ENCODE measurements at places on chromosomes 1 and 21. TPM values are rescaled to one million over a fixed set of nuclear protein-coding genes. Genes with fewer than 3 reads are reported as not detected.
A peak's percentile ranks its signal among the peaks of the same experiment; 100 is the strongest.

DNA sequence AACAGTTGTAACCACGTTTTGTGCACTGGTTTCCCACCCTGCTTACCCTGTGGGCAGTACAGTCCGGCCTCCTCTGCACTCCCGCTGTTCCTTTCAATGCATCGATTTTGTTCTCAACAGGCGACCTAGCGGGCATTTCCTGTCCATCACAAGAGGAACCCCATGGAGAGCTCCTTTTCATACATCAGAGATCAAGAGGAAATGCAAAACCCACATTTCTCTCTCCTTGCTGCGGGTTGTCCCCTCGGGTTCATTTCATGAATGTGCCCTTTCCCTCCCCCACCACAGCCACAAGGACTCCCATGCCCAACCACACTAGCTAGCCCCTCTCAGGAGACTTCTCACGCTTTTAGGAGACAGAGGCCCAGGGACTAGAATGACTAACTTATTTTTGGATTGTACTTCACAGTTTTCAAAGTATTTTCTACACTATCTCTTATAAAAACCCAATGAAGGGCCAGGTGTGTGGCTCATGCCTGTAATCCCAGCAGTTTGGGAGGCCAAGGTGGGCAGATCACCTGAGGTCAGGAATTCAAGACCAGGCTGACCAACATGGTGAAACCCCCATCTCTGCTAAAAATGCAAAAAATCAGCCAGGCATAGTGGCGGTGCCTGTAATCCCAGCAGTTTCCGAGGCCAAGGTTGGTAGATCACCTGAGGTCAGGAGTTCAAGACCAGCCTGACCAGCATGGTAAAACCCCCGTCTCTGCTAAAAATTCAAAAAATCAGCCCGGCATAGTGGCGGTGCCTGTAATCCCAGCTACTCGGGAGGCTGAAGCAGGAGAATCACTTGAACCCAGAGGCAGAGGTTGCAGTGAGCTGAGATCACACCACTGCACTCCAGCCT lies 18.4 kb downstream of the ATP1A4 start:
- no peak for DNase-seq

DNA sequence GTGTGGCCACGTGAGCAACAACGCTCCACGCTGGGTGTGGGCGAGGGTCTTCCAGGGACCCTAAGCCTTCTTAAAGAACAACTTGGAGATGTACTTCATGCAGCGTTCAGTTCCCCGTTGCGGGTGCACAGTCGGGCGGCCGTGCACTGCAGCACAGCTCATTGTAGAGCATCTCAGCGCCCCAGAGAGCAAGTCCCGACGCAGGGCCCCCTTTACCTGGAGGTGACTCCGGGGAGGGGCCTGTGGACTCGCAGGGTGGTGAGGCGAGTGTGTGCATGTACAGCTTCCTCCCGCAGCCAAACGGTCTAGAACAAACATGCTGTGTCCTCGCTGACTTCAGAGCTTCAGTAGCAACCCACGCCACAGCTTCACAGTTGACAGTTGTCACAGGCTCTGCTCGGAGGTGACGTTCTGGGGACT lies 19.5 kb downstream of the RRP1 start:
- no peak for DNase-seq

FCGR3B gene
- polyA plus RNA-seq = 0.40 TPM

S100B gene
- not detected for polyA plus RNA-seq

DNA sequence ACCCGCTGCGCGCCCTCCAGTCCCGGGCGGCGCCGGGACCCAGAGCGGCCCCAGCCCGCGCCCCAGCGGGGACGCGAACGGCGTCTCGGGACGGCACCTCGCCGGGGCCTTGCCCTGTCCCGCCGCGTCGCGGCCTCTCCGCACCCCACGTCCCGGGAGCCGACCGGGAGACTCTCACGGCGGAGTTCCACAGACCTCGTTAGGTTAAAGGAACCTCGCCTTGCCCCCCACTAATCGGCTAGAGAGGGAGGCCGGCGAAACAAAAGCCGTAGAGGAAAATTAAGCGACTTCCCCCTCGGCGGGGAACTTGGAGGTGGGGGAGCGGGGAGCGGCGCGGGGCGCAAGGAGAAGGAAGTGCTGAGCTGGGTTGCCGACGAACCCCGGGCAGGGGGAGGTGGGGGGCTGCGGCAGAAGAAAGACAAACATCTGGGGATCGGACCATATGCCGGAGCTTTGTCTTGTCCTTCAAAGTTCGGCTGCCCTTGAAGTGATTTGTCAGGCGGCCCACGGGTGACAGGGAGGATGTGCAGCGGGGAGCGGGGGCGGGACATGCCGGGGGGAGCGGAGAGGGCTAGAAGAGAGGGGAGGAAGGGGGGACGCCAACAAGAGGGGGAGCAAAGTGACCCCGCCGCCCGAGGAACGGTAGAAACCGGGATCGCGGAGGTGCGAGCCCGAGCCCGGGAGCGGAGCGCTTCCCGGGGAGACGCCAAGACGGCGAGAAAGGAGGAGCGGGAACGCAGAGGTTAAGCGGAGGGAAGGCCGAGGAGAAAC lies 120.0 kb upstream of the RRP15 start:
- DNase-seq = peak; percentile 21

DNA sequence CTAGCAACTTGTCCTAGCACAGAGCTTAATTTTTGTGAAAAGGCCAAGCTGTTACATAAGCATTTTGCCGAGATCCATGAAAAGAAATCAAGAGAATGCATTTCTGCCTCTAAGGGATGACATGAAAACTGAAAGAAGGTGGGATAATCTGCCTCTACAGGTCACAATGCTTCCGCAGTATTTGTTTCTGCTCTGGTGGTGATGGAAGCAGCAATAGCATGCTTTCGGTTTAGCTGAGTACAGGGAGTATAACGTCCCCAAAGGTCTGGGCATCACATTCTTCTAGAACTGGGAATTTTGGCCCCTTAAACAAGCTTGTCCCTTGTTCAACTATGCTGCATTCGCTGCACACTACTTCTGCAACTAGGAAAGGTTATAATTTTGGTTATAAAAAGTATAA lies 14.4 kb upstream of the MAGI3 start:
- DNase-seq = no peak

F5 gene
- 20.4 TPM for polyA plus RNA-seq

DNA sequence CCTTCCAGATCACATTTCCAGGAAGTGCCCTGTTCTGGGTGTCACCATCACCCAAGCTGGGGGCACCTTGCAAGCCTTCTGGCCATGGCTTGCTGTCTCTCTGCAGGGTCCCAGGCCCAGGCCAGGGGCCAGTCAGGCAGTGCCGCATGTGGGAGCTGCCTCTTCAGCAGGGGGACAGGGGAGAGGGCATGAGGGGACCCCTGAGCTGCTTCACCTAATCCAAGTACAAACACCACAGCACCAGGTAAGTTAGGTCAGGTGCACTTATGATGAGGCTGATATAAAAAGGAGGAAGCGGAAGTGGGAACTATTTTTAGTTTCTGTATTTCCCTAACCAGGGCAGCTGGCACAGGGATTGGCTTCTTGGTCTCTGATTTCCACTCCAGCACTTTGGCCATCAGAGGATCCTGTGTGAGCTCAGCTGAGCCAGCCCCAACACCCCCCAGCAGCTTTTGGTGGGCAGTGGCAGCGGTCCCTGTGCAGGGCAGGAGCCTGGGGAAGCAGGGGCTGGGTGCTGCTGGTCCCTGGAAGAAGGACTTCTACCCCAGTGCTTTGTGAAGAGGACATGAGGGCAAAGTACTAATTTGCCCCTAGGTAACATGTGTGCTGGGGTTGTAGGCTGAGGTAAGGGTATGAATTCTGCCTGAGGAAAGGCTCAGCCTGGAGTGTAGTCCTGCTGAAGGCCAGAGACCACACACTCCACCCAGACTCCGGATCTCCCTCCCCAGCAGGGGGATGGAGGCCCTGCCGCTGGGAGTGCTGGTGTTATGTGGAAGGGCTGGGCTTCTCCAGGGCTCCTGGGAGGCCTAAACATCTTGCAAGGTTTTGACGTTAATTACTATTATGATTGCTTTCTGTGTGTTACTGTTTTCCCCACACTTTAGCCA lies 3.3 kb upstream of the PCBP3 start:
- no peak for DNase-seq

- no peak for DNase-seq
Observed at GRCh38 chr21:14923468-14923867, 141.3 kb downstream of the NRIP1 start.

ZDHHC18 gene
- 22.6 TPM for polyA plus RNA-seq

RNF187 gene
- polyA plus RNA-seq = 124 TPM

VWA5B1 gene
- polyA plus RNA-seq = 1.1 TPM

IKBKE gene
- 5.9 TPM for polyA plus RNA-seq

GRCh38 chr1:28199328-28200233 lies 23.1 kb upstream of the PTAFR start:
- no peak for DNase-seq

GRCh38 chr1:207794861-207795260 lies 43.0 kb downstream of the CD46 start:
- no peak for DNase-seq
